Omental fat pad (tissue), 4 donors: ENCODE measurements at places on chromosomes 13 and 19. TPM values are rescaled to one million over a fixed set of nuclear protein-coding genes. Genes with fewer than 3 reads are reported as not detected.

DNA sequence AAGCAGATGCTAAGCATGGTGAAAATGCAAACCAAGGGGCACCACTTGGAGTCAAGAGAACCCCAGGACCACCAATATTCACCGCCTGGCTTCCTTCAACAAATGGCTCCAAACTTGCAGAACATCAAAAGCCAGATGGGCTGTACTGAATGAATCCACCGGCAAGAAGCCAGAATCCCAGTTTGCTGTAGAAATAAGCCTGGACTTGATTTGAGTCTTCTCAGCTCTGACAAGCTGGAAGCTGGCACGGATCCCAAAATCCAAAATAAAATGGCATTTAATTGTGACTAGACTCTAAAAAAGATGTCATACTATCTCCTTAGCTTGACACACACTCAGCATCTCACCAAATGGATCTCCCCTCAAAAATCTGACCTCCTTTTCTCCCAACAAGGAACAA is 11.9 kb downstream of the EFNB2 start:
- no peak for DNase-seq

- no peak for DNase-seq
Measured at GRCh38 chr13:50422181-50423148, 407.2 kb downstream of the KCNRG start.

GRCh38 chr13:65653613-65654012 is 1576.5 kb downstream of the PCDH9 start:
- no peak for DNase-seq

DNA sequence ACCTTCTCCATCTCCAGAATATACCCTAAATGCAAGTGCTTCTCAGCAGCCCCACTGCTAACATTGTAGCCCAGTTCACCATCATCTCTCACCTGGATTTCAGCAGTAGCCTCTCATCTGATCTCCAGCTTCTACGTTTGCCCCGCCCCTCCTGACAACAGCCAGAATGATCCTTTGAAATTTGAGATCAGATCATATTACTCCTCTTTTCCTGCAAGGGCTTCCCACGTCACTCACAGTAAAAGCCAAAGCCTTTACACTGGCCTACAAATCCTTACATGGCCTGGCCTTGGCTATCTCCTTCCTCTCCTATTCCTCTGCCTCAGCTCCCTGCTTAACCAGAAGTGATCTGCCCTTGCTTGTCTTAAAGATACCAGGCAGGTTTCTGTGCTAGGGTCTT is 94.3 kb upstream of the NBEA start:
- DNase-seq = no peak

DNA sequence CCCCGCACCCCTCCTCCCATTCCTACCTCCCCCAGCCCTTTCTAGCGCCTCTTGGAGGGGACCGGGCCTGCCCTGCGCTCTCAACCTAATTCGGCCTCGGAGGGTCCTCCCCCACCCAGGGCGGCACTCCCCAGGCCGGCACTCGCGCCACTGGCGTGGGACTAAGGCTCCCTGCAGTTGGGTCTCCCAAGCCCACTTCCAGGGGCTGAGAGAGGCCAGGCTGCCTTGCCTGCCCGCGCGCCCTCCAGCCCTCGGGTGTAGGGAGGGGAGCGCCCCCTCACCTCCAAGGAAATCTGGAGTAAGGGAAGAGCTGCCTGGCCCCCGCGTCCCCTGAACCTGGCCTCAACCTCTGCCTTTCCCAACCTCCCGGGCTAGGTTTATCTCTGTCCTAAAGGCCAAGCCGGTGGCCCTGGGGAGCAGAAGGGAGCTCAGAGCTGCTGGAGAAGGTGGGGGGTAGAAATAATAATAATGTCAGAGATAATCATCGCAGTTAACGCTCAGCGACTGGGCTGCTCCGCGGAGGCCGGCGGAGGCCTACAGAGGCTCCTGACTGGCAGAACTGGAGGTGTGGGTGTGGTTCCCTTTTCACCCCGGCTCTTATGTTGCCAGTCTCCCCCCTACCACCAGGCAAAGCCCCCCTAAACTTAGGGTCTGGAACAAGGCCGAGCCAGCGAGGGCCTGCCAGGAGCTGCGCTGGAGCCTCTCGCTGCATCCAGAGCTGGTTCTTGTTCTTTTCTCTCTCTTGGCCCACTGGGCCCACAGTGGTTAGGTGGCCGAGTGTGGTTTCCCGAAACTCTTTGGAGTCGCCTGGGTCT is 9.6 kb downstream of the ZIC2 start:
- no peak for DNase-seq

DNA sequence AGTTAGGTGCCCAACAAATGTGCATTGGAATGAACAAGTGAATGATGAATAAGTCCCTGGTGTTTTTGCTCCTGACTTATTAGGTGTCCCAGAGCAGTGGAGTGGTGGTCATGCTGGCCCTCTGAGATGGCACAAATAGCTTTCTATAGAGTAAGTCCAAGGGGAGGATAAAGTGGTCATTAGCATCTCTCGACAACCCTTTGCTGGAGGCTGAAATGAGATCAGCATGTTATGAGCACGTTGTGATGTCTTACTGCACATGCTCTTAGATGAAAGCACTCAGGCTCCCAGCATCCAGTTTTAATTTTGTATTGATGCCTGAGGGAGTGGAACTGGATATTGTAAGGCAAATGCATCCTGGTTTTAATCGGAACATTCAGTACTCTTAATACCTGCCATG is 326.2 kb downstream of the RFC3 start:
- no peak for DNase-seq

MYH14 gene
- total RNA-seq = 12.8 TPM

DNA sequence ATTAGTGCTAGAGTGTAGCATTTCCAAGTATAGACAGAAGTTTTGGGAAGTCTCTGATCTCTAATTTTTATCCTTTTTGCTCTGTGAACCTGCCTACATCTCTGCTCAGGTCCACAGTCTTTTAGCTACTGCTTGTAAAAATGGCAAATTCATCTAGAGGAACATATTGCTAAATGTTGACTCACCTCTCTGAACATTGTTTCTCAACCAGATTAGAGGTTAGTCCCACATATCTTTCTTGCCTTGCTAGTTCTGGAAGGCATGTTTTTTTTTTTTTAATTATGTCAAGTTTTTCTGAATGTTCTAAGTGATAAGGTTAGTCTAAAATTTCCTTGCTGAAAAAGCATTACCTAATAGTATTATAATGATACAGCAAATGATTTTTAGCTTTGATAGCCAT is 2889.6 kb upstream of the PCDH20 start:
- DNase-seq = no peak

LILRA1 gene
- 0.65 TPM for total RNA-seq

STARD13 gene
- total RNA-seq = 31.1 TPM

GRCh38 chr19:48487948-48488347 is 18.8 kb downstream of the CYTH2 start:
- peak; percentile 63 for DNase-seq

PCDH8 gene
- total RNA-seq = not detected

LYPD5 gene
- 0.95 TPM for total RNA-seq

DNA sequence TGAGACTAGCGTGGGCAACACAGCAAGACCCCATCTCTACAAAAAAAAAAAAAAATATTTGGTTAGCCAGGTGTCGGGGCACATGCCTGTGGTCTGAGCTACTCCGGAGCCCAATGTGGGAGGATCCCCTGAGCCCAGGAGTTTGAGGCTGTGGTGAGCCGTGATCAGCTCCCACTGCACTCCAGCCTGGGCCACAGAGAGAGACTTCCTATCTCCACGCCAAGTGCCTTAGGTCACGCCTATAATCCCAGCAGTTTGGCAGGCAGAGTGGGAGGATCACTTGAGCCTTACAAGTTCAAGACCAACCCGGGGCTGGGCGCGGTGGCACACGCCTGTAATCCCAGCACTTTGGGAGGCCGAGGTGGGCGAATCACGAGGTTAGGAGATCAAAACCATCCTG is 8.7 kb upstream of the ADAT3 start:
- DNase-seq = no peak

GRCh38 chr19:43901395-43902390 is 33.4 kb downstream of the ZNF45 start:
- DNase-seq = peak; percentile 51

DNA sequence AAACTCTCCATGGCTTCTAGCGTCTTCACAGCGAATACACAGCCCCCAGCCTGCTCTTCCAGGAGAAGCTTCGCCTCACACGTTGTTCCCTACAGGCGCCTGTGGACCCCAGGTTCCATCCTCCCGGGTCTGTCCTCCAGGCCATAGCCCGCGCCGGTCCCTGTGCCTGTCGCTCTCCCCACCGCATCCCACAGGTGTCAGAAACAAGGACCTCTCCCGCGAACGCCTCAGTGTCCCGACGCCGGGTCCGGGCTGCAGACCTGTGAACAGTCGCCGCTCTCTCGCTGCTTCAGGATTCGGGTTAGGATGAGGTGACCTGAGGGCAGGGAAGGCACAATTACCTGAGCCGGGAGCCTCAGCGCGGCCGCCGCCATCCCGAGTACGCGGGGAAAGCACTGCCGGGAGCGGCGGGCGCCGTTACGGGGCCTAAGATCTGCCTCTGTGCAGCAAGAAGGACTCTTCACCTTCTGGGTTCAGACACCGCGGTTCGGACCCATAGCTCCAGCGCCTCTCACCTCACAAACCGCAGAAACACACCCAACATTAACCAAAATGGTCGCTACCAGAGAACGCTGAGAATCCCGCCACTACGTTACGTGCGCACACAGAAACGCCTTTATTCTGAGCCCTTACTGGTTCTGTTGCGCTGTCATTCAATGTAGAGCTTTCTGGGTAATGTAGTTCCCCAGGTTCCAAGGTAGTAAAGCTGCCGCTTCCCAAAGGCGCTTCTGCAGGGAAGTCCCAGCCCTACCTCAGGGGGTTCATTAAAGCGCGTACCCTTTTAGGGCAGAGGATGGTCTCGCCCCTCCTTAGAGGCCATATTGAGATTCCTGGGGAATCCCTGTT is at the start of gene ZNF418:
ZNF418 (minus strand) TSS at position 583 of the 846 bp plus-strand sequence. CDS start 1,580 bp downstream, outside the sequence.
- DNase-seq = no peak

DNA sequence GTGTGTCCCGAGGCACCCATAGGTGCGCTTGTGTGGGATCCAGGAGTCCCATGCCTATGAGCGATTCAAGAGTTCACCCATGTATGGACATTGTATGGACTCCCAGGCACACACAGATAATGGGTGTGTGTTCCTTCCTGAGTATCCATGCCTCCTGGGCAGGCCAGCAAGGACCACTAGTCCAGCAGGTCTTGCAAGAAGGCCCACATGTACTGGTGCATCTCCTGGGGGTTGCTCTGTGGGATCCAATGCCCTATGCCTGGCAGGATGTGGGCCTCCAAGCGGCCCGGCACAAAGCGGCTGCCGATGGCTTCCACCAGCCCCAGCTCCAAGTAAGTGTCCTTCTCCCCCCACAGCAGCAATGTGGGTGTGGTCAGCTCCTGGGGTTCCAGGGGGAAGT is 5.0 kb downstream of the EPHX3 start:
- DNase-seq = no peak

EHD2 gene
- 120 TPM for total RNA-seq

DNA sequence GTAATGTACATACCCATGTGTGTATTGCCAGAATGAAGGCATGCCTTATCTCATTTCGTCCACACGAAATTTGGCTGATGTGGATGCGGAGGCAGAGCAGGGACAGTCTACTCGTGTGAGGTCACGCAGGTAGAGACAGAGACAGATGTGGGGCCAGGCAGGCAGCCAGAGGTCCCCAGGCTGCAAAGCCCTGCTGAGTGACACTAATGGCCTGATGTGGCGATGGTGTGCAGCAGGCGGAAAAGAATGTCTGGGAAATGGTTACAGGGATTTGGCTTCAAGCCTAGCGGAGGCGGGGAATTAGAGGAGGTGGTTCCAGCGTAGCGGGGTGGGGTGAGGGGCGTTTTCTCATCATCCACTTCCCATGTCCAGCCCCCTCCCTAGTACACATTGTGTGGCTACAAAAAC is 4.2 kb upstream of the IZUMO2 start:
- DNase-seq = no peak

- no peak for DNase-seq
Measured at GRCh38 chr19:3849092-3849491, 19.7 kb downstream of the ZFR2 start.

KLHL1 gene
- total RNA-seq = not detected

DNA sequence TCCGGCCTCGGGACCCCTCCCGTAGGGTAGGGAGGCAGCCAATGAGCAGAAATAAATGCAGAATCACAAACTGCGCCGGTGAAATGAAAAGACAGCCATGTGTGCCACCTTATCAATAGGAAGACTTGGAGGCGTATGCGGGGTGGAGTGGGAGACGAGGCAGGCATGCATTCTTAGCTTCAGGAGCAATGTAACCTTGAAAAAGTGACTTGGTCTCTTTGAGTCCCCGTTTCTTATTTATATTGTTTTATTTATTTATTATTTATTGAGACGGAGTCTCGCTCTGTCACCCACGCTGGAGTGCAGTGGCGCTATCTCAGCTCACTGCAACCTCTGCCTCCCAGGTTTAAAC is 16.0 kb downstream of the SSC5D start:
- DNase-seq = no peak

DNA sequence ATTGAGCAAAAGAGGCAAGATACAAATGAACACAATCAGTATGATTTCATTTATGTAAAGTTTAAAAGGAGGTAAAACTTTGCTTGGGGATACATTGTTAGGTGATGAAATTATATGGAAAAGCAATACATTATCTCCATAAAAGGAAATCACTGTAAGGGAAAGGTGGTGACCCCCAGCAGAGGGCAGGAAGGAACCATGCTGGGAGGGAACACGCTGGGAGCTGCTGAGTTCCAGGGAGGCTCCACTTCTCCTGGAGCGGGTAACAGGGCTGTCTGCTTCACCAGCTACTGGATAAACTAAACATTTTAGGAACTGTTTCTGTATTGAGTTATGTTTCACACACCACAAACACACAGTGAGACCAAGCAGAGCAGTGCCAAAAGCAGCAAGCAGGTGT is 91.2 kb downstream of the KATNAL1 start:
- DNase-seq = no peak

- no peak for DNase-seq
Measured at GRCh38 chr13:95573221-95573620, 20.7 kb downstream of the CLDN10 start.

GRCh38 chr13:96273196-96273595 is 183.3 kb downstream of the HS6ST3 start:
- DNase-seq = no peak

MEIOSIN gene
- not detected for total RNA-seq

MCF2L gene
- total RNA-seq = 52.5 TPM

DNA sequence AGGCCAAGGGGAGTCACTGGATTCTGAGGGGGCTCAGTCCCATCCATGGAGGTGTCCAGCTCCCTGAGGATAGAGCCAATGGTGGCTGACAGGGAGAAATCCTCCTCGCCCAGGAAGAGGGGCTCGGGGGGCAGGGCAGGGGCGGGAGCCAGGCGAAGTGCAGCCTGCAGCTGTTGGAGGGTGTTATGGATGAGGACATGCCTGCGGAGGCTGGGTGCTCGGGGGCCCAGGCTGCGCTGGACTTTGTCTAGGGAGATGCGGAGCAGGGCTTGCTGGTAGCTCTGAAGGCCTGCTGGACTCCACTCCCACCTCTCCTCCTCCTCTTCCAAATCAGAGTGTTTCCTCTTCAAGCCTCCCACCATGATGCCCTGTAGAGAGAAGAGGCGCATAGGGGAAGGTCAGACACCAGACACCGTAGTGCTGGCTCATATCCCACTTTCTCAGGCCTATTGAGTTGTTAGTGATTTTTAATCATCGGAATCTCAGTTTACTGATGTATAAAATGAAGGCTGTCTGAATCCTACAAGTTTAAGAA is 2.3 kb downstream of the SERTAD3 start:
- no peak for DNase-seq

TBC1D4 gene
- total RNA-seq = 55.1 TPM
